Activated gamma-delta T cell treated with Interleukin-2 at 50 U/mL for 16 hours (primary cell): ENCODE measurements at places on chromosomes 11 and 22.

GRCh38 chr11:112534208-112534607 lies 273.5 kb upstream of the PLET1 start:
- DNase-seq, result no peak

GRCh38 chr11:104075706-104076105 lies 39.3 kb downstream of the DDI1 start:
- no peak for DNase-seq

- DNase-seq, result no peak
Measured at GRCh38 chr11:69698362-69698761, 5.5 kb downstream of the FGF19 start.

DNA sequence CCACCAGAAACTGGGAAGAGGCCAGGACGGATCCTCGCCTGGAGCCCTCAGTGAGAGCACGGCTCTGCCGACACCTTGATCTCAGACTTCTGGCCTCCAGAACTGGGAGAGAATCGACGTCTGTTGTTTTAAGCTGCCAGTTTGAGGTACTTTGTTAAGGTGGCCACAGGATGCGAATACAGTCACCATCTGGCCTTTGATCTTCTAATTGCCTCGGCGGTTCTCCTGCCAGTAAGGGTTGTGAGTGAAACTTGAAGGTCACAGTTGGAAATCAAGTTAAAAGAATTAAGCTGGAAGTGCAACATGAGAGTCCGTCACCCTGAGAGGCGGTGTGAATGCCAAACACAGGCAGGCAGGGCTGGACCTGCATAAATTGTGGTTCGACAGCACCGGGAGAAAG lies 27.9 kb downstream of the PARVB start:
- no peak for DNase-seq

GRCh38 chr11:112797648-112798293 lies 163.4 kb upstream of the NCAM1 start:
- no peak for DNase-seq

- DNase-seq, result no peak
Measured at GRCh38 chr11:112590764-112591163, 330.1 kb upstream of the PLET1 start.

- DNase-seq, result no peak
Measured at GRCh38 chr11:3160252-3161031, 4.7 kb downstream of the OSBPL5 start.

- no peak for DNase-seq
Measured at GRCh38 chr11:26741036-26741435, 19.2 kb upstream of the SLC5A12 start.

GRCh38 chr11:26443617-26444016 lies 111.7 kb downstream of the ANO3 start:
- DNase-seq, result no peak

GRCh38 chr22:20315337-20316216 lies 4.3 kb downstream of the DGCR6L start:
- no peak for DNase-seq

- no peak for DNase-seq
Measured at GRCh38 chr22:35915477-35916013, 113.1 kb downstream of the RBFOX2 start.

DNA sequence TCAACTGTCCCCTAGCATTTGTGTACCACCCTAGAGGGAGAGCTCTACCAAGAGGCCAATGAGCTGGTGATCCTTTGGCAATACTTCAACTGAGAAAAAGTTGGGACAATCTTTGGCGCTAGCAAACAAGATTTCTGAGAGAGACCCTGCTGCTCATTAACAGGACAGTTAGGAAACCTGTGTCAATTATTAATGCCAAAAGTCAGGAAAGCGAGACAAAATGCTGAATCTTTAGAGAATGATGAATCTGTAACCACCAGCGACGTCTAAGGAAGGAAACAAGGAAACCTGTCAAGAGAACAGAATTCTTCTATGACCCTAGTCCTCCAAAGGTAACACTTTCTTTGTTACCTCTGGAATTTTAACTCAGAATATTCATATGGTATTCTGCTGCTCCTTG lies 19.9 kb downstream of the LARGE2 start:
- no peak for DNase-seq

DNA sequence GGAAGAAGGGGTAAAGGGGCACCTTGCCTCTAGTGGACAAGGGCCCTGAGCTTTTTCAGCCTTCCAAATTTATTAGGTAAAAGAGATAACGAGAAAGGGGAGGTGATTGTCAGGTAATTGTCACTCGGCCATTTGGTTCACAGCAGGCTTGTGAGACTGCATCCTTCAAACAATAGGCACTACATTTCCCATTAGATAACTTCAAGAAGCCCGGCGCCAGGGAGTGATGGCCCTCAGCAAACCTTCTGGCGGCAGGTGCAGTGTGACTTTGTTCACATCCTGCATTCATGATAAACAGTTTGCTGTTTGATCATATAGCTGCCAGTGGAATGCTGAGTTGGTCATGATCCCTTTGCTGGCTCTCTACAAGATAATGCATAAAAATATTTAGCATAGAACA lies 185.1 kb downstream of the CWF19L2 start:
- no peak for DNase-seq

- DNase-seq, result no peak
Measured at GRCh38 chr11:98710986-98711385, 309.8 kb upstream of the CNTN5 start.

DNA sequence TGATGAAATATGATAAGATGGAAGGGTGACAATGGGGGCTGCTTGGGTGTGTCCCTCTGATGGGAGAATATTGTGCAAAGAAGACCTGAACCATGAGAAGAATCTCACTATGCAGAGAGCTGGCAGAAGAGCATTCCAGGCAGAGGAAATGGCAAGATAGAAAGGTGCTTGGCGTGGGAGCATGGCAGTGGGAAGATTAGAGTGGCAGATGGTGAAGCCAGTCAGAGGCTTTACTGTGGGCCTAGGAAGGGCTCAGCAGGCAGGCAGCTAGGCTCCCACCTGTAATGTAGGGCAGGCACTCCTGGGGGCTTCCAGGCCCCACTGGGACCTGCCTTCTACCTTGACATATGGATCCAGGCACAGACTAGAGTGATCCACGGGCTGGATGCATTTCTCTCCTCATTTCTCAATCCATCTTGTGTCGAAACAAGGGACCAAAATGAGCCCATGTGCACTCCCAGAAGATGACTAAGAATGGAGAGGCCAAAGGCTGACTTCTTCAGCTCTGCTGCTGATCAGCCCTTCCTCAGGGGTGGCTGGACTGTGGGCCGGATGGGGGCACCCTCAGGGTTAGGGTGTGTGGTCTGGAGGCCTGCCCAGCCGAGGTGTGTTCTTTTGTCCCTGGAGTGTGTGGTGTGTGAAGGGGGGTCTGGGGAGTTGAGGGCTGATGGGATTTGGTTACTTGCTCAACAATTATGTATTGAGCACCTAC lies 88.3 kb downstream of the TSPAN18 start:
- no peak for DNase-seq

DNA sequence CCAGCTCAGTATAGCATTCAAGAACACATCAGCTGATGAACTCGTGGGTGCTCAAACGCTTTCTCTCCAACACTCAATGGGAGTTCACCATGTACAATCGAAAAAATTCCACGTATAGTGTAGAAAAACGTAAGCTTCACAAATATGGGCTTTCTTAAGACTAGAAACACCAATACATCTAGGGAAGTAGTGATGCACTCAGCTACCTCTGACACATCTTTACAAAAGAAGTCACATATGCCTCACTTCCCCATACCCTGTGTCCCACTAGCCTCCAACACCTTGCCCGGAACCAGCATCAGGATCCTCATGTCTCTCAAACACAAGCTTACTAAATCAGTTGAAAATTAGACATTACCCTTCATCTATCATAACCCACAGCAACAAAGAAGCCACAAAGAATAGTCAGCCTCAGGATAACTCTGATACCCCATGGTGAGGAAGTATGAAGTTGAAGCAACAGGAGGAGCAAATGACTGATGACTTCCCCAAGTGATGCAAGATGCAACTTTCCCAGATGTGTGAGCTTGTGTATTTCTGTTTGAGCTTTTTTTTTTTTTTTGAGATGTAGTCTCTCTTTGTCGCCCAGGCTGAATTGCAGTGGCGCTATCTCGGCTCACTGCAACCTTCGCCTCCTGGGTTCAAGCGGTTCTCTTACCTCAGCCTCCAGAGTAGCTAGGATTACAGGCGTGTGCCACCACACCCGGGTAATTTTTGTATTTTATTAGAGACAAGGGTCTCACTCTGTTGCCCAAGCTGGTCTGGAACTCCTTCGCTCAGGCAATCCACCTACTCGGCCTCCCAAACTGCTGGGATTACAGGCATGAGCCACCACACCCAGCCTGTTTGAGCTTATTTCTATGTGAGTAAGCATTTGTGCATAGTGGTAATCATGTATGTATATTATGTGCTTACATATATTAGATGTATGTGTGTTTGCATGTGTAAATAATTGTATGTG lies 8.5 kb upstream of the DENND5A start:
- DNase-seq, result no peak

DNA sequence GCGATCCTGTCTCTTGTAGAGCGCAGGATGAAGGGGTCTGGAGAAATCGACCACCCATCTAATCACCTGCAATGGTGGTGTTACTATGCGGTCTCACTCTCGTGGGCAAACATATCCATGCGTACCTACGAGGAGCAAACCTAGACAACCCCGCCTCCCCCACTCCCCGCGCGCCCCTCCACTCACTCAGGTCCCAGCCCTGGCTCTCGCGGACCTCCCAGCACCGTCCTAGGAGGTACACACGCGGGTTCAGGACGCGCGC lies 887 bp downstream of the TRPC6 start:
- DNase-seq, result no peak

GRCh38 chr11:44788536-44789261 lies 61.9 kb downstream of the TSPAN18 start:
- DNase-seq, result no peak

DNA sequence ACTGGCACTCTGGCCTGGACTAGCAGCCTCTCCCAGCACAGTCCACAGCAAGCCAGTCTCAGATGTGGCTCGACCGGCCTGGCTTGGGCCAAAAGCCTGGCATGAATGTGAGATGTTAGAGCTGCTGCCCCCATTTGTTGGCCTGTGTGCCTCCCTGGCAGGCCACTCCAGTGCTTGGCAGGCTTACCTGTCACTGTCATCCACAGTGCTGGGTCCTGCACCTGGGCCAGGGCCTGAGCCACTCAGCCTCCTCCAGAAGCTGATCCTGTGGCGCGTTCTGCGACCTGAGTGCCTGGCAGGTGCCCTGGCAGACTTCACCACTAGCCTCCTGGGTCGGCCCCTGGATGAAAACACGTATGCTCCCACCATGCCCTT lies 36.1 kb downstream of the RRP8 start:
- DNase-seq, result no peak

GRCh38 chr22:39985383-39986035 lies 9.2 kb upstream of the FAM83F start:
- no peak for DNase-seq

GRCh38 chr11:63505857-63506528 lies at the start of gene LGALS12:
TSS of gene LGALS12 (plus strand) at chr11:63506084. CDS start at chr11:63506459, 375 bp downstream.
- no peak for DNase-seq
